Left cardiac atrium (tissue), 4 donors: ENCODE measurements at places on chromosomes 4 and X.

DNA sequence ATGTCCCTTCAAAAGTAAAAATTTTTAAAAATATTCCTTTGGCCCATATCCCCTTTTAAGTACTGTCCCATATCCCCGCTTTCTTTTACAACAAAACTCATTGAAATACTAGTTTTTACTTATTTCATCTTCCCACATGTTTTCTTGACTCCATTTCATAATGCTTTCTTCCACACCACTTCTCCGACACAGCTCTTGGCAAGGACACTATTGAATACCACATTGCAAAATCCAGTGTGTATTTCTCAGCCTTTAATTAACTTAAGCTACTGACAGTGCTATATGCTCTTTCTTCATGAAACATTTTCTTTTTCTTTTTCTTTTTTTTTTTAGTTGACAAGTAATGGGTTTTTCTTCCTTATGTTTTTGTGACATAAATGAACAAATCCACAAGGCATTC is 28.8 kb downstream of the PRDM8 start:
- no peak for DNase-seq

DNA sequence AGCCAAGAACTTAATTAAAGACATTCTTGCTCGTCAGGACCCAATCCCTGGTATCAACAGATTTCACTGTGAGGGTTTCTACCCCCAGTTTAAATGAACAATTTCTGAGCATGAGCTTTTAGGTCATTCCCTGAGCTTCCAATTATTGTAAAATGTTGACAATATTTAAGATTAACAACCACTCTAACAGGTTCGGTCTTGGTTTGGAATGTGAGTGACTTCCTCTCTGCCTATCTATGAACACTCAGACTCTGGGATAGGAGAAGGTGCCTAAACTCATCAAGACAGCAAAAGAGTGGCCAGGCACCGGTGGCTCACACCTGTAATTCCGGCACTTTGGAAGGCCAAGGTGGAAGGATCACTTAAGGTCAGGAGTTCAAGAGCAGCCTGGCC is 82.9 kb upstream of the TMEM150C start:
- DNase-seq: no peak

- DNase-seq: no peak
These were observed 140.1 kb upstream of the MED14 start for GRCh38 chrX:40875476-40875875.

DNA sequence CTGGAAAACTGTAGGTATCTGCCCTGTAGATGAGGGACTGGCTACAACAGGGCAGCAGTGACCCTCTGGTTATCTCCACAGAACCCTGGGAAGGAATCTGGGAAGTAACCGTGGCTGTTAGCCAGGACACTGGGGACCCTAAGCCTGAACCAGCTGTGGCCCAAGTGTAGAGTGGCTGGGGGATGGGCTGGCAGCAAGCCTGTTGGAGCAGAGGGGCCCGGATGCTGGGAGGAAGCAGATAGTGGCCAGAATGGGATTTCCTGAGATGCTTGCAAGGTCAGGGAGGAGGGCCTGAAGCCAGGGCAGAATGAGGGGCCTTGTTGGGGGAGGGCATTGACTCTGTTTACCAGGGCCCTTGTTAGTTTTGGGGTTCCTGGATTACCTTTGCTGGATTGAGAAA is 161.0 kb upstream of the EOLA2 start:
- DNase-seq: peak; percentile 28
